ENCODE measurements at places on chromosomes 6 and 20. TPM values are rescaled to one million over a fixed set of nuclear protein-coding genes. Genes with fewer than 3 reads are reported as not detected.

- H3K36me3 ChIP-seq, result no peaks in the 10 kb centered on the region
- no peaks in the 10 kb centered on the region for H3K27me3 ChIP-seq
- peaks cover 4% of the 10 kb centered on the region for H3K4me1 ChIP-seq
Observed at GRCh38 chr6:110517034-110517433, 40.6 kb upstream of the SLC22A16 start.

GRCh38 chr6:49866485-49866943, at the start of gene CRISP1:
CRISP1 (minus strand) TSS chr6:49866535; CDS start chr6:49857400, 9,135 bp downstream.
- no peaks in the 10 kb centered on the region for H3K4me1 ChIP-seq
- no peaks in the 10 kb centered on the region for H3K27me3 ChIP-seq
- no peak within 1 kb of the TSS for H3K27ac ChIP-seq
- no peak for DNase-seq
- no peak within 1 kb of the TSS for H3K4me3 ChIP-seq
- H3K36me3 ChIP-seq, result no peaks in the 10 kb centered on the region

Gene ZNF341
- total RNA-seq, result 1.8 TPM

Gene CDSN
- total RNA-seq, result 1.6 TPM

DNA sequence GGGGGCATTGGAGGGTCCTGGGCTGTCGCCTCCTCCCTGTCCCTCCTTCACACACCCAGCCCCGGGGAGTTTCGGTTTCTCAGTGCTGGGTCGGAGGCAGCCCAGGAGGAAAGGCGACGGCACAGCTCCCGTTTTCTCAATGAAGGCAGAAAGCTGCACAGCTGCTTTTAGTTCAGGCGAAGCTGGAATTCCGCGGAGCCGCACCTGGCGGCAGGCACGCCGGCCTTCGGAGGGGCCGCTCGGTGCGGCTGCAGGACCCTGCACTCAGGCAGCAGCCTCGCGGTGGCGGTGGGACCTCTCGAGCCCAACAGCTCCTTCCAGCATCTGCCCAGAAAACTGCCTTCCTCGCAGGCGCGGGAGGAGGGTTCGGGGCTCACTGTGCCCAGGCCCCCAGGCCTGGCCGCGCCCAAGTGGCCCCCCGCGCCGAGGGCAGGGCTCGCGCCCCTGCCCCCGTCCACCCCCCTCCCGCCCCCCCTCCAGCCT, 4.6 kb downstream of the FOXQ1 start:
- peak overlapping the region; percentile 73 for H3K4me3 ChIP-seq
- no peaks in the 10 kb centered on the region for H3K36me3 ChIP-seq
- DNase-seq, result no peak
- H3K27ac ChIP-seq, result no peak overlapping the region
- H3K27me3 ChIP-seq, result peaks cover 7% of the 10 kb centered on the region

- DNase-seq, result no peak
- H3K4me1 ChIP-seq, result peaks cover 15% of the 10 kb centered on the region
- H3K4me3 ChIP-seq, result no peak overlapping the region
- H3K36me3 ChIP-seq, result no peaks in the 10 kb centered on the region
- H3K27ac ChIP-seq, result no peak overlapping the region
Observed at GRCh38 chr6:84260196-84260595, 32.8 kb upstream of the CEP162 start.

Gene ME1
- total RNA-seq, result 13.8 TPM

Gene THBS2
- total RNA-seq, result 817 TPM

- H3K27ac ChIP-seq, result no peak overlapping the region
- DNase-seq, result no peak
- no peaks in the 10 kb centered on the region for H3K36me3 ChIP-seq
- H3K4me1 ChIP-seq, result peaks cover 7% of the 10 kb centered on the region
- no peaks in the 10 kb centered on the region for H3K27me3 ChIP-seq
- H3K4me3 ChIP-seq, result peak overlapping the region; percentile 39
Observed at GRCh38 chr6:31396422-31397152, 6.8 kb upstream of the MICA start.

Gene DOK5
- 21.7 TPM for total RNA-seq

DNA sequence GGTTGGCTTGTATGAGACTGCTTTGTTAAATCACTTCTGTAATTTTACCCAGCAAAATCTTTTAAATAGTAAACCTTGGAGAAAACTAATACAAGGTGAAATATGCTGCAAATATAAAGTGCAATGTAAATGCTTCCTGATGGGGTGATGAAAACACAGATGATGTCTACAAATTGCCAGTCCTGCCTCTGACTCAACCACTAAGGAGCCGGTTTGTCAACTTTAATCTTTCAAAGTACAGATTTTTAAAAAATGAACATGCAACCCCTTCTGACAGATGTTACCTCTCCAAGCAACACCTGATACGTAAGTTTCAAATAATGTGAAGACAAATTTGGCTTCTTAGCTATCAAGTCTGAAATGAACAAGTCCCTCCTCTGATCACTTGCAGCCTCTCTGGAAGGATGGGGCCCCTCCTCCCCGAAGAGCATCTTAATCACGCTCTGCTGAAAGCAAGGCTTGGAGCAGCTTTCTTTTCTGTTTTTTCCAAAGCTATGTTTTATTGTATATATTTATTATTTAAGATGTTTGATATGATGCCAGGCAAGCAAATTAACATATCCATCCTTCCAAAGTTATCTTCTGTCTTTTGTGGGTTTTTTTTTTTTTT, 196.0 kb downstream of the MYLK4 start:
- H3K27me3 ChIP-seq, result no peaks in the 10 kb centered on the region
- no peak overlapping the region for H3K27ac ChIP-seq
- no peak overlapping the region for H3K4me3 ChIP-seq
- peaks cover 16% of the 10 kb centered on the region for H3K4me1 ChIP-seq

Gene EDN1
- 11.8 TPM for total RNA-seq

DNA sequence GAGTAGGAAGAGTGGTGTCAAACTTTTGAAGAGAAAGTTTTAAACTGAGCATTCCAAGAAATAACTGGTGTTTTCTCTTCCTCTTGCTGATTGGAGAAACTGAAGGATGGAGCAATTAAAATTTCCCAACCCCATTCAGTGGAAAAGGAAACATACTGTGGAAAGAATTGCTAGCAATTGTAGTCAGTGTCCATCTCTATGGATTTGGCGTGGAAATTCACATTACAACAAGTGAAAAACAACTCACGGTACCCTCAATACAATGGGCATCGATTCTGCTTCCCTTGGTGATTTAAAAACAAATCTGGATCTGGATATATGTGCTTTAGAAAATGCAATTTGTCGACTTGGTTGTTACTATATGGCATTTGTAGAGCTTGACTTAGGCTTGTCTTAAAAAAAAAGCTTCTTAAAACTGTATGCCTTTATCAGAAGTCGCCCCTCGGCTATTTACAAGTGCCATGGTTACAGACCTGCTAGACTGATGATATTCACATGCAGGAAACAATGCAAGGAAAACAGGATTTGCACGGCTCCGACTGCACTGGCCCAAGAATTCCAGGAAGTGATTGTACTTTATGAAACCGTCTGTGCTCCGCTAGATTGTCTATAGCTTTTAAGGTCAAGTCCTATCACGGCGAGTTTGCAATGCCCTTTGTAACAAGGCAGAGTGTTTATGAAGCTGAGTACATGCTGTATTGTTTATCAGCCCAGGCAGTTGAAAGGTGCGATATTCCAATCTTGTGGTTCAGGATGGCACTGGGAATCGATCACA, 131.7 kb upstream of the PHACTR1 start:
- H3K27ac ChIP-seq, result no peak overlapping the region
- H3K4me1 ChIP-seq, result peaks cover 13% of the 10 kb centered on the region
- no peaks in the 10 kb centered on the region for H3K27me3 ChIP-seq
- H3K36me3 ChIP-seq, result no peaks in the 10 kb centered on the region
- DNase-seq, result no peak
